ENCODE measurements at places on chromosomes 16 and 17.
A peak's percentile ranks its signal among the peaks of the same experiment; 100 is the strongest.

DNA sequence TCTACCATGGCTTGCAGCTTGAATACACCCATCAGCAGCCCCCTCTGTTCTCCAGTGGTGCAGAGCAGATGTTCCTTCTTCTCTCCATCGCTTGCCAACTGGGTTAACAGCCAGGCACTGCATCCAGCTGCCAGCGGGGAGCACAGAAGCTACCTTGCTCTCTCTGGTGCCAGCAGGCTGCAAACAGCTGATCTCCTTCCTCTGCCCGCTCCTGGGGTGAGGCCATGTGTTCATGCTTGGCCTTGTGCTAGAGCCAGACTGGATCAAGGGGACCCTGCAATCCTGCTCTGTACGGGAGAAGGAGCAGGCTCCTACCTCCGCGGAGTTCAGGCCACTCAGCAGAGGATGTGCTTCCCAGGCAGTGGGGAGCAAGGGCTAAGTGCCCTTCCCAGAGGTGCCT, 24.1 kb upstream of the ENGASE start:
- no peak for DNase-seq

DNA sequence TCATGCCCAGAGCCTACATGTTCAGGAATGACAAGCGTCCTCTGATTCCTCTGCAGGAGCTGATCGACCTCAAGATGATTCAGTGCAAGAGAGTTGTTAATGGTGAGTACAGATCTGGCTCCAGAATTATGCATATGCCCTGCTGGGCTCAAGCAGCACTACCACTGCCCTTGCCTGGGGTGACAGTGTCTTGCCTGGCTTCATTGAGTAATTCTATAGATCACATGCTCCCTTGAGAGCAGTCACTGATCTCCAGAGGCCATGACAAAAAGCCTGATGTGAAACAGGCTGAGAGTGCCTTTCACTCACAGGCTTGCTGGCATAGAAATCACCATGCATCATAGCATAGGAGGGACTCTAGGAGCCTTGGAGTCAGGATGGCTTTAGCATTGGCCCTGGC, 26.4 kb downstream of the DUS2 start:
- no peak for DNase-seq

DNA sequence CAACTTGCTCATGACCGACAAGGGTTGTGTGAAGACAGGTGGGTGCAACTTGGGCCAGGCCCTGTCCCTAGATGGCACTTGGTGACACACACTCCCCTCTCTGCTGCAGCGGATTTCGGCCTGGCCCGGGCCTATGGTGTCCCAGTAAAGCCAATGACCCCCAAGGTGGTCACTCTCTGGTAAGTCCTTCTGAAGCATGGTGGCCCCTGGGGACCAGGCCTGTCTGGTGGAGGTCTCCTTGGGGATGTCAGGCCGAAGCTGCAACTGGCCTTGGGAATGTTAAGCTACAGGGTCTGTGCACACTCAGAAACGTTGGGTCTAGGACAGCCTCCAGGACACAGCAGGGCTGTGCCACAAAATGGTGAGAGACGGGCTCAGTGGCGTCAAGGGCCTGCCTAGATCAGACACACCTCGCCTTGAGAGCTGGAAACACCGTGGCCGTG, 6.8 kb downstream of the CDK10 start:
- no peak for DNase-seq

- no peak for DNase-seq
Observed at GRCh38 chr17:75664099-75664549, 2.8 kb downstream of the RECQL5 start.

DNA sequence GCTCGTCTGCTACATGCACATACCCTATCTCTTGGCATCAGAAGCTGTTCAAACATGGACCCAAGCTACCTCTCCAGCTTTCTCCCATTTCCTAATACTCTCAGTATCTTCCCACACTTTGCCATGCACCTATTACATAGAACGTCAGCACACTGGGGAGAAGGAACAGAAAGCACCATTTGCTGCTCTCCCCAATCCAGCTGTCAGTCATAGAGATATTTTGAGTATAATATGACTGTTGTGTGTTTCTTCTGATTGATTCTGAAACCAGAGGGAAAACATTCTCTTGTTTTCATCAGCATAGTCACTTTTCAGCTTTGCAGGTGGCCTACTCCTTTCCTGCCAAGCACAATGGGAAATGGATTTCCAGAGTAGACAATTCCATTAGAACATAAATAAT, 107.1 kb downstream of the ADAMTS18 start:
- DNase-seq: no peak

DNA sequence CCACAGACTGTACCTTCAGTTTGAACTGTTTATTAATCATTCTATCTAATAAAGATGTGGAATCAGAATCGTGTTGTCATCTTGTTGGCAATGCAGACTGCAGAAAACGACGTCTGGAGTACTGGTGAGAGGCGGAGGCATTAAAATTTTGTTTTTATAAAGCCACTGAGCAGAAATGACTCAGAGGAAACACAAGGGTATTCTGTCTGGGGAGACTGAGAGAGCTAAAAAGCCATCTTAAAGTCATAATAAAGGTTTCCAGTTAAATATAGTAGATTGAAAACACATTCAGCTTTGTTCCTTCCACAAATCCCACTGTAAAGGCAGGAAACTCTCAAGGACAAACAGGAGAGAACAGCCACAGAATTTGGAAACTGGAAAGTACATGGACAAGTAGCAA, 74.2 kb downstream of the CPPED1 start:
- peak; percentile 79 for DNase-seq

DNA sequence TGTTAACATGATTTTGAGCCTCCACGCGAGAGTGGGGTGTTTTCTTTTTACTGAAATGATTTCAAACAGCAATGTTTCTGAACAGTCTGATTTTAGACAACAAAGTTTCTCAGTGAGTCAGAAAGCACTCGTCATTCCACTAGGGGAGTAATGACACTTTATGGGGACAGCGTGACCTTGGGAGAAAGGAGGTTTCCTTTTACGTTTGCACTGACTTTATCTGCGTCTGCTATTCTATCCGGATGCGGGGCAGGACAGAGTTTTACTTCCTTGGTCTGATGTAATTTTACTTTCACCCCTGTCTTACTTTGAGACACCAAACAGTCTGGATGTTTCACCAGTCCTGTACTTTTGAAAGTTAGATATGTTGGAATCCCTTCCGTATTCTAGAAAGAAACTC, 20.7 kb downstream of the SLC47A1 start:
- DNase-seq: no peak

GRCh38 chr16:89472711-89473075, 17.7 kb downstream of the ANKRD11 start:
- no peak for DNase-seq

GRCh38 chr17:15482476-15482875, 15.1 kb upstream of the CDRT4 start:
- DNase-seq: no peak

DNA sequence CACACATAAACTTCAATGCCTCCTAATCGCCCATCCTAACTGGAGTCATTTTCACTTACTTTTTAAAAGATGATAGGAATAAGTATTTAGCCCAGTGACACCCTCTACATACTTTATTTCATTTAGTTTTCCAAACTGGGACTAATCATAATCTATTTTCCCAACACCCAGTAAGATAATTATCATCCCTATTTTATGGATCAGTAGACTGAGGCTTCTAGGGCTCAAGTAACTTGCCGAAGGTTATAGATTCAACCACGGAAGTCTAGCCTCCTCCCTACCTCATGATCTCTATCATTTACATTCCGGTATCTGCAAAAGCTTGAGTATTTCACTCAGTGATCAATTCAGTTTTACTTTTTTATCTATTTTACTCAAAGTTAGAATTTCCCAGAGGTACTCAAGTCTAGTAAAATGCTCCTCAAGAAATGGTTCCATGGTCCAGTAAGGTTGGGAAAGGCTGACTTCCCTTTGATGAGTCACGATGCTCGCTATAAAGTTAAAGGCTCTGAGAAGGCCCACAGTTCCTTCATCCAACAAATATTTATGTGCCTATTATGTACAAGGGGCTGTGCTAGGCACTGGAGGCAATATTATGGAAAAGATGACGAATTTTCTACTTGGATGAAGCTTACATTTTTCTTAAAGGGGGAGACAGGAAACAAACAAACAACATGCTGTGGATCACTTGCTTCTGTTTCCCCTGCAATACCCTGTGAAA, 75.1 kb downstream of the TOX3 start:
- no peak for DNase-seq

- no peak for DNase-seq
Observed at GRCh38 chr17:59289981-59290301, 41.5 kb upstream of the YPEL2 start.

DNA sequence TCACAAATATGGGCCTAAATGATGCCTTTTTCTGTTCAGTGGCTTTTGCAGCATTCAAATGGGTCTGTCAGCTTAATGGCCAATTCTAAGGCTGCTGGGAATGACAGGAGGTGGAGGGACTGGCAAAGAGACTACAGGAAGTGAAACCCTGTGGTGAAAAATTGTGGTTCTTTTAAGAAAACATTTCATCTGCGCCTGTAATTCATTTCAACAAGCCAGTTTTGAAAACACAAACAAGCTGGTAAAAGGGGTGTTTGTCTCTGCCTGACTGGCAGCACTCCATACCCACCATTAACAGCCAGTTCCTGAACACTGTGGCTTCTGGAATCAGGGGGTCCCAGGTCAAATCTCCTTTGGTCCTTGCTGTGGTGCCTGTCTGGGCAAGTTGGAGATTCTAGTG, 3.6 kb upstream of the KDM8 start:
- DNase-seq: no peak

DNA sequence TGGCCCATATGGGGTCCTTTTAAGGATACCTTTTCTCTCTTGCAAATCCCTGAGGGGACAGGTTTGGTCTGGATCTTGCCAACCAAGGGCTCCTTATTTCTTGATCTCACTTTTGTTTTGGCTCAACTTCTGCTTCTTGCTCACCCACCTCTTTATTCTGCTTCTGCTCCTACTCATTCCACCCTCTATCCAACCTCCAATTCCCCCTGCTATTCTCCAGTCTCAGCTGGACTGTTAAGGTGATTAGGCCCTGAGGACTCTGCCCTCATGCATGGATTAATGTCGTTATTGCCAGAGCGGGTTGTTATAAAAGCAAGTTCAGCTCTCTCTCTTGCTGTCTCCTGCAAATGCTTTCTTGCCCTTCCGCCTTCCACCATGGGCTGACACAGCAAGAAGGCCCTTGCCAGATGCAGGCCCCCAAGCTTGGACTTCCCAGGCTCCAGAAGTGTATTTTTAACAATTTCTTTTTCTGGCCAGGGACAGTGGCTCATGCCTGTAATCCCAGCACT, 29.8 kb downstream of the LAT start:
- no peak for DNase-seq

DNA sequence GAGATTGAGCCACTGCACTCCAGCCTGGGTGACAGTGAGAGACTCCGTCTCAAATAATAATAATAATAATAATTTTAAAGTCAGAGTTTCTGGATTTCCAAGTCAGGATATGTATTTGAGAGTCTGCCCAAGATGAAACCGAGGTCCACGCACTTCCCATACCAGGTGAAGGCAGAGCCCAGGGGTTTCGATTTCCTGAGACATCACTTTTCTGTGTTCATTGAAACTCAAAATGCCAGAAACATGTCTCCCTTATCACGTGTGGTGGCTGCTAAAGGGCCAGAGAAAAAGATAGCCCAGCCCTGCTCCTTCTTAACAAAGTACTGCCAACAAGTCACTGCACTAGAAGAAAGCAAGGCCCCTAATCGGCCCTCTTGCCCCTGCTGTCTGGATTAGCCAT, 9.8 kb upstream of the RNF157 start:
- no peak for DNase-seq

- no peak for DNase-seq
Observed at GRCh38 chr16:26762594-26762993, 304.1 kb upstream of the C16orf82 start.

DNA sequence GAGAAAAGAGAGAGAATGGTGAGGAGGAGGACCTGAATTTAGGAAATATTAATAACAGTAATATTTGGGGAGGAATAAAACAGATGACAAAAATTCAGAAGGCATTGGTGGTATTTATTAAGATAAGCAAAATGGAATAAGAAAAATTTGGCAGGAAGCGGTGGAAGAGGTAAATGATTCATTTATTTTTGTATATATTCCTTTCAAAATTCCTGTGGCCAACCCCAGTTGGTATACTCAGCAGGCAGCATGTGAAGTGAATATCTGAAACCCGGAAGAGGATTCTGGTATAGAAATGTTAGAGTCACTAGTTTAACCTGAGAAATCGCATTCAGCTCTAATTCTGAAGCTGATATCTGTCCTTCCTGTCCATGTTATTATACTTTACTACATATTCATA, 792.0 kb downstream of the KCNJ2 start:
- peak; percentile 4 for DNase-seq

GRCh38 chr16:65254144-65254543, 132.3 kb upstream of the CDH11 start:
- peak; percentile 24 for DNase-seq

GRCh38 chr17:81045590-81046095, 10.7 kb downstream of the BAIAP2 start:
- no peak for DNase-seq

- peak; percentile 66 for DNase-seq
Observed at GRCh38 chr16:65414284-65414984, 292.6 kb upstream of the CDH11 start.

- no peak for DNase-seq
Observed at GRCh38 chr16:14309001-14309886, 238.1 kb downstream of the MRTFB start.

- DNase-seq: peak; percentile 71
Observed at GRCh38 chr17:55769625-55770000, 18.8 kb downstream of the PCTP start.

DNA sequence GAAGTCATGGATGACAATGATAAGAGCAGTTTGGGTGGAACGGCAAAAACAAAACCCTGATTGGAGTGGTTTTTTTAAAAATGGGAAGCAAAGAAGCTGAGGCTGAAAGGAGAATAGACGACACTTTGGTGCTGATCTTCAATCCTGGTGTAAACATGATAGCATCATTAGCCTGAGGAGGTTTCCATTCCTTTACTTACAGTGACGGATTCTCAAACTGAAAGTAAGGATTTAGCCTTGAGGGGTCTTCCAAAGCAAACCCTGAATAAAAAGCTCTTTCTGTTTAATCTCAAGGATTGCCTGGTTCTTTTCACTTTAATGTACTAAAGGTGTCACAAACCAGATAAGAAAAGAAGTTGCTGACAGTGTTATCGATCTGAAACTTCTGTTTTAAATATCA, 69.3 kb downstream of the KCNJ2 start:
- no peak for DNase-seq

- DNase-seq: no peak
Observed at GRCh38 chr17:72144101-72144500, 23.3 kb downstream of the SOX9 start.

DNA sequence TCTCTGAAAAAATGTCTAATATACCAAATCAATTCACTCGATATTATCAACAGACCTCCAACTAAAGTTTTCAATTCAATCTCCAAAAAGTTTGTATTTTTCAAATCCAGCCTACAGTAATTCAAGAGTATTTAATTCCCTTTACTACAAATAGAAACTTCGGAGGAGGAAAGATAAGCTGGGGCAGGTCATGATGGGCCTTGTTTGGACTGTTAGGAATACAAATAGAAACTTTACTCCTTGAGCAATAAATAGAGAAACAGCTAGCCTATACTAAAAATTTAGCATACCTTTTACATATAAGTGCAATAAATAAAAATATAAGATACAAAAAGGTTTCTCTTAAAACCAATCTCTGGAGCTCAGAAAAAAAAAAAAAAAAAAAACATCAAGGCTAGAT, 98.2 kb downstream of the NCOR1 start:
- DNase-seq: no peak

GRCh38 chr17:68289473-68289872, 1.5 kb downstream of the SLC16A6 start:
- no peak for DNase-seq

- DNase-seq: no peak
Observed at GRCh38 chr17:74316220-74316619, 9.8 kb upstream of the KIF19 start.

GRCh38 chr16:30068750-30069610, 3.4 kb downstream of the ALDOA start:
- DNase-seq: no peak
